ENCODE measurements at places on chromosomes 3 and 15.

DNA sequence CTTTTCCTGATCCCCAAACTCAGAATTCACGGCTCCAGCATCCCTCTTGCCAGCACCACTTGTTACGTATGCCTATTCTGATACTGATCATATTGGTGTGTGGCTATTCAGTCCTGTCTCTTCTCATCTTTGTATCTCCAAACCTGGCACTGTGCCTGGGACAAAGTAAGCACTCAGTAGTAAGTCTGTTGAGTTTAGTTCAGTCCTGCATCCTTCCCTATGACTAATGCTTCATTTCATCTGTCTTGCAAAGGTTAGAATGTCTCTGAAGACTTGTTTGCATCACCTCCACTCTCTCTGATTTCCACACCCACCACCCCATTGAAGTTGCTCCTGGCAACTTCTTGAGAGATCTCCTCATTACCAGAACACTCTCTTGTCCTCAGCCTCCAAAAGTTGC, 80.3 kb downstream of the HMG20A start:
- no peak for DNase-seq

- no peak for DNase-seq
These were observed 11.2 kb downstream of the ALDH1A3 start for GRCh38 chr15:100890850-100891249.

DNA sequence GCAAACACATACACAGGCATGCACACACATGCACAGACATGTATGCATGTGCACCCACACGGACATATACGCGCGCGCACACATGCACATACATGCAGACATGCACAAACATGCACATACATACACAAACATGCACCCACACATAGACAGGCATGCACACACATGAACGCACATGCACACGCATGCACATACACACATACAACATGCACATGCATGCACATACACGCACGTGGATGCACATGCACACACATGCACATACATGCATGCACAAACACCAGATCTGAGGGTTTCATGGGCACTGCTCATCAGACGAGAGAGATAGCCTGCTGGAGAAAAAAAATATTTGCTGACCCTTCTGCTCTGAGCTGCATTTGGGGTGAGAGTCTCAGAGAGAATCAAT, 31.7 kb upstream of the NTRK3 start:
- DNase-seq: no peak

- DNase-seq: no peak
These were observed 646.6 kb downstream of the TUSC7 start for GRCh38 chr3:117356091-117356705.

DNA sequence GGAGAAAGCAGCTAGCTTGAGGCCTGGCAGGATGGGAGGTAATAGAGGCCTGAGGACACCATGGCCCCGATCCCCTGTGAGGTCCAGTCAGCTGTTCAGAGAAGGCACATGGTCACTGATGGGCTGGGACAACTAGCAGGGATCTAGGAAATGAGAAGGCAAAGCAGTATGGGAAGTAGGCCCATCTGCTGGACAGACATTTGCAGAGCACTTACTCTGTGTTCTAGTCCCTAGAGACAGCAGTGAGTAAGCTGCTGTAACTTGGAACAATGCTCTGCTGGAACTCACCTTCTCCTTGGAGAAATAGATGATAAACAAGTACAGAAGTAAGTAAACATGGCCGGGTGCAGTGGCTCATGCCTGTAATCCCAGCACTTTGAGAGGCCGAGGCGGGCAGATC, 7.1 kb downstream of the ECE2 start:
- no peak for DNase-seq

DNA sequence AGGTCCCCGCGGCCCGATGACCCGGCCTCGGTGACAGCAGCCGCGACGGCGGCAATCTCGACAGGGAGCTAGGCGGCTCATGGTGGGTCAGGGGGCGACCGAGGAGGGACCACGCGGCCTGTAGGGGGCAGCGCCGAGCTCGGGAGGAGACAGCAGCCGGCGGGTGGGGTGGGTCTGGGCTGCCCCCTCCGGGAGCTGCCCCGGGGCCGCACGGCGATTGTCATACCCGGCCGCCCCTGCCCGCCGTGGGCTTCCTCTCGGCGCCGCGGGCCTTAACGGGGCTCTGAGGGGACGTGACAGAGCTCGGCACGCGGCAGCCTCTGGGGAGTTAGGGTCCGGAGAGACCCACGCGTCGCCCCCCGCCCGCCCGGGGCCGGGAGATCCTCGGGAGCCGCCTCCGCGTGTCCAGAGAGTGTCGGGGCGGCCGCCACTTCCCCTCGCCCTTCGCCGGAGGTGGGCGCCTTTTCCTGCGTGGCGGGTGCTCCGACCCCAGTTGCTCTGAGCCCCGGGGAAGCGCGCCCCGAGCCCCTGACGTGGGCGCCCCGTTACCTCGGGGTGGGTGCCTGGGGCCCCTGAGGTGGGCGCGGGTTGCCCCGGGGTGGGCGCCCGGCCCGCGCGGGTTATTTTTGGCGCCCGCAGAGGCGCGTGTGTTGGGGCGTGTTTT, 539 bp upstream of the PLCL2 start:
- no peak for DNase-seq

- peak; percentile 38 for DNase-seq
These were observed 24.6 kb downstream of the IFT80 start for GRCh38 chr3:160374472-160374871.

DNA sequence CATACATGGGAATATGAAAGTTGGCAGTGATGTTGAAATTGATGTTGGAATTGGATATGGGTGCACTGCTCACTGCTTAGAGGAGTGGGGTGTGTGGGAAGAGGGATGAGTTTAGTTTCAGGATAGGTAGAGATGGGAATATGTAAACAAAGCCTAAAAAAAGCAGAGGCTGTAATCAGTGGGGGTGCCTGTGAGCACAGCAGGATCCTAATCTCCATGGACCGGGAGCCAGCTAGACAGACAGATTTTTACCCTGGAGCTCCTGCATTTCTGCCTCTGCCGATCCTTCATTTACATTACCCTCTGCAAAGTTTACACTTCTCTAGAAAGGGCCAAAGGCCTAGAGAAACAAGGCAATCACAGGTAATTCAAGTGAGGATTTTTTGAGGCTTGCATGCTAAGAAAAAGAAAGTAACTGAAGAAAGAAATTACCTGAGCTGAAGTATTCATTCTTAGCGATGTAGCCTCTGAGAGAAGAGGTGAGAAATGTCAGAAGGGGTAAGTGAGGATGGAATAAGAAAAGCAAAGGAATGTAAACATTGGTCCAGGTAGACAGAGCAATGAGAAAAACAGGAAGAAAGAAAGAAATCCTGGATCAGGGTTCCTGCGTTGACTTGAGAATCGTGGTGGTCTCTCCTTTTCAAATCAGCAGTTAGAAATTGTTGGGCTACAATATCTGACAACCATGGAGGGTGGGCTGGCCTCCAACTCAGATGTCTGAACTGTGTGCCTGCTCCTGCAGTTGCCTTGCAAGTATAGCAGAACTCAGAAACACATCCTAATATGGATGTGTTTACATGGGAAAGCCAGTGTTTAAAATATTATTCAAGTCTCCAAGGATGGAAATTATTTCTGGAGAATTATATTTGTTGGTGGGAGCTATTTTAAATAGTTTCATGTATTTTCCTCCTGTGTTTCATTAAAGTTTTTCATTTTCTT, 79.8 kb downstream of the CRTC3 start:
- no peak for DNase-seq

- no peak for DNase-seq
These were observed 6.6 kb downstream of the PLS1 start for GRCh38 chr3:142602619-142603385.

- no peak for DNase-seq
These were observed 92.9 kb downstream of the NCEH1 start for GRCh38 chr3:172617976-172618375.

- DNase-seq: no peak
These were observed 144.8 kb downstream of the NSMCE3 start for GRCh38 chr15:29124581-29125381.

GRCh38 chr3:104392327-104392726, 974.4 kb upstream of the ALCAM start:
- no peak for DNase-seq

DNA sequence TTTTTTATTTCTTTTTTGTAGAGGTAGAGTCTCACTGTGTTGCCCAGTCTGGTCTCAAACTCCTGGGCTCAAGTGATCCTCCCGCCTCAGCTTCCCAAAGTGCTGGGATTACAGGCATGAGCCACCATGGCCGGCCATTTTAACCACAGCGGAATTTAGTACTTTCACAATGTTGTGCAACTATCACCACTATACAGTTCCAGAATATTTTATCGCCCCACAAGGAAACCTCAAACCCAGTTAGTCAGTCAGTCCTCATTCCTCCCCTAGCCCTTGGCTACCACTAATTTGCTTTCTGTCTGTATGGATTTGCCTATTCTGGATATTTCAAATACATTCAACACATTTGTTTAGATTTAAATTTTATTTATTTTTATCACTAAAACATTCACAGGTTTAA, 15.5 kb upstream of the HOMER2 start:
- DNase-seq: no peak

DNA sequence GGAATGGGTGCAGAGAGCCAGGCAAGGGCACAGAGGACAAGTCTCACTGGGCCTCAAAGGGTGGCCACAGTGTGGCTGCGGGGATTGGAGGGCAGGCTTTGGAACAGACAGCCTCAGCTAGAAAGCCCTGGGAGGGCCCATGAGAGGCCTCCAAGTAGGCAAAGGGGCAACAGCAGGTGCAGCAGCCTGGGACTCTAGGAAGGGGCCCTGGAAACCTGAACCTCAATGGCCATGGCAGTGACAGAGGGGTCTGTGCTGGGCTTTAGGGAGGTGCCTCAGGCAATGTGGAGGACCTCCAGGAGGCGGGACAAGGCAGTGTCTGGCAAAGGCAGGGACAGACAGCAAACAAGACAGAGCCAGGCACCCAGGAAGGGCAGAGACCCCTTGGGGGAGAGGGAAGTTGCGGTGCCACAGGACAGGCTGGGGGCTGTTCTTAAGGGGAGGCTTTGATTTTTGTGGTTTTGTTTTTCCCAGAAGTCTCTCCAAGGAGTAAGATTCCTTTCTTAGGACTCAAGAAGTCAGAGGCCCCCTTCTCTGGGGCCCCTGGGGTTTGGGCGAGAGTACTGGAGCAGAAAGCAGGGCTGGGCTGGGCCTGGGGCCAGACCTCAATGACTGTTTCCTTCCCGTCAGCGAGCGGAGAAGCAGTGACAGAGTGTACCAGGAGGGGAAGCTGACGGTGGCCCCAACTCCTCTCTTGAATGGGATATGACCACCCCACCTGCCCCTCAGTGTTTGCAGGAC, 9.7 kb downstream of the STOML1 start:
- peak; percentile 80 for DNase-seq

DNA sequence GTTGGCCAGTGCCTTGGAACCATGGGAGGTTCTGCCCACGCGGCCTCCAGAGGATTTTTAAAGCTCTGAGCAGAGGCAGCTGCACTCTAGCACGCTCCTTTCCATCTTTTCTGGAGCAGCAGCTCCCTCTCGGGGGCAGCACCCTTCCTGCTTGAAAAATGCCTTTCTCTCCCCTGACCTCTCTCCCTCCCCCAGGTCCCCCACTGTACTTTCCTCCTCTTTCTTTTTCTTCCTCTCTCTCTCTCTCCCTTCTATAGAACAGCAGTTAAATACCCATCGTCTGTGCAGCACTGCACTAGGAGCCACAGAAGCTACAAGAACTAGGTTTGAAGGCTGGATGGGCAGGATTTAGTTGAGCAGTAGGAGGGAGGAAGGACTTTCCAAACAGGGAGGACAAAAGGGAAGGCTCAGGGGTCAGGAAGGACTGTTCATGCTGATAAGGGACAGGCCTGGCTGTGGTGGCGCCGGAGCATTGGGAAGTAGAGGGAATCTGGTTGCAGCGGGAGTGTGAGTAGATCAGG, 4.4 kb downstream of the ALPK3 start:
- no peak for DNase-seq

- DNase-seq: no peak
These were observed 35.1 kb downstream of the MDFIC2 start for GRCh38 chr3:70277304-70277703.

- no peak for DNase-seq
These were observed 8.0 kb downstream of the MAP2K5 start for GRCh38 chr15:67550522-67550921.

DNA sequence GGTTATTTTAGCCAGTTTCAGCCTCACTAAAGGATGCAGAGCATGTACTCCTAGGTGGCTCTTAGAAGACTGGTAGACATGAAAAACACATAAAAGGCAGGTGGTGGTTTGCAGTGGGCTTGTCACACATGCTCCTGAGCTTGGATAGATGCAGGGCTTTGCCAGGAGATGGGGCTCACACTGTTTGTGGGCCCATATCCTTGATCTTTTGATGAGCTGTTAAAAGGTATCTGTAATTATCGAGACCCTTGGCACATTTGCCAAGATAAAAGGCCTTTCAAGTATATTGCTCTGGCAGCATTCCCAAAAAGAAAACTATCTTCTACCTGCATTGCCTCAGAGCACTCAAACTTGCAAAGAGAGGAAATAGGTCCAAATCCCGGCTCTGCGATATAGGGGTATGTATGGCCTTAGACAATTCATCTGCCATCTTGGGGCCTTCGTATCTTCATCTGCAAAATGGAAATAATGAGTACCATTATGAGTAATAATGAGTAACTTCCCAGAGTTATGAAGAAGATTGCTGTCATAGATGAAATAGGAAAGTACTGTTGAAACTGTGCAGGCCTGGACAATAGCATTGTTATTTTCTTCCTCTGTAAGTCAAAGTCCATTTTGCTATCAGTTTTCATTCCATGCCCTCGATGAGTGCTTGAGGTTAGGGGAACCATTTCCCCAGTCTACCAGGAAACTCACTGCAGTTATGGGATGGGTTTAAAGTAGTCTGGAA, 172.7 kb downstream of the SYNPR start:
- DNase-seq: no peak

DNA sequence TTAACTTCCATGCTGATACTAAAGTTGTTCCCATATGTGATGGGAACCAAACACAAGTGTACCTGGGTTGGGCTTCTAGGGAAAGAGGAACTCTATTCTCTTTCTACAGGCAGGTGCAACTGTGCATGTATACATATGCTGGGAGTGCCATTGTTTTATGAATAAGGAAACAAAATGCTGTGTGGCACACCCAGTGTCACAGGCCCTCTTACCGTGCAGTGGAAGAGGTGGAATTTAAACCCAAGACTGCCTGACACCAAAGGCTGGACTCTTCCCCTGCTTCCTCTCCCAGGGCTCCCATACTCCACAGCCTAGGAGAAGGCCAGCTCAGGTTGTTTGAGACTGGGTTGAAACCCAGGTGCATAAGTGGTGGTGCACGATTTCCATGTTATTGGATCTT, 1.9 kb upstream of the FETUB start:
- no peak for DNase-seq

GRCh38 chr3:125644036-125645005, 49.0 kb upstream of the OSBPL11 start:
- DNase-seq: no peak

- DNase-seq: no peak
These were observed 272.3 kb upstream of the NECTIN3 start for GRCh38 chr3:110799271-110799670.

- DNase-seq: no peak
These were observed 110.3 kb upstream of the ETV5 start for GRCh38 chr3:186219211-186219638.

DNA sequence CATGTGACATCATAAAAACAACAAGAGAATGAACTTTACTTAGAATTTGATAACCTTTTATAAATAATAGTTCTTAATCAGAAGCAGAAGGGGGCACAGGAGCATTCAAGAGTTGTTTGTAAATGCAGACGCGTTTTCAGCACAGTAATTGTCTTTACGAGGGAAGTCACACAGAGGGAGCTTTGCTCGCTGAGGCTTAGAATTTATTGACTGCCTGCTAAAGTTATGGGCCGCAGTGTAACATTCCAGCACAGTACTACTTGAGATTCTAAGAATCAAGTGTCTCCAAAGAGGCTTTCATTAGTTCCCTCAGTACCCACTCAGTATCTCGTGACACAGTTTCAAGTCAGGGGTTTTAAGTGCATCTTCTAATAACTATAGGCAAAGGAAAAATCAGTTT, 288.7 kb downstream of the NR2F2 start:
- no peak for DNase-seq
